ENCODE measurements at places on chromosomes 6 and 20. TPM values are rescaled to one million over a fixed set of nuclear protein-coding genes. Genes with fewer than 3 reads are reported as not detected.
A peak's percentile ranks its signal among the peaks of the same experiment; 100 is the strongest.

Gene PCK1
- total RNA-seq, result 0.59 TPM

Gene PRDM1
- total RNA-seq, result 2.1 TPM

Gene MTCH1
- 190 TPM for total RNA-seq

Gene PPIL6
- 1.7 TPM for total RNA-seq

Gene SMLR1
- total RNA-seq, result not detected

Gene NKX2-2
- not detected for total RNA-seq

Gene RUNX2
- 1.2 TPM for total RNA-seq

Gene YIPF3
- total RNA-seq, result 86.3 TPM

Gene FERMT1
- 1.8 TPM for total RNA-seq

Gene PARD6B
- 3.5 TPM for total RNA-seq

Gene CGA
- total RNA-seq, result not detected

Gene GNAS-AS1
- total RNA-seq, result 0.32 TPM

Gene SUMO4
- total RNA-seq, result not detected

GRCh38 chr6:114216789-114217467 lies 125.9 kb downstream of the HS3ST5 start:
- DNase-seq, result no peak

GRCh38 chr20:33861458-33861857 lies 50.3 kb downstream of the CHMP4B start:
- no peak for DNase-seq

DNA sequence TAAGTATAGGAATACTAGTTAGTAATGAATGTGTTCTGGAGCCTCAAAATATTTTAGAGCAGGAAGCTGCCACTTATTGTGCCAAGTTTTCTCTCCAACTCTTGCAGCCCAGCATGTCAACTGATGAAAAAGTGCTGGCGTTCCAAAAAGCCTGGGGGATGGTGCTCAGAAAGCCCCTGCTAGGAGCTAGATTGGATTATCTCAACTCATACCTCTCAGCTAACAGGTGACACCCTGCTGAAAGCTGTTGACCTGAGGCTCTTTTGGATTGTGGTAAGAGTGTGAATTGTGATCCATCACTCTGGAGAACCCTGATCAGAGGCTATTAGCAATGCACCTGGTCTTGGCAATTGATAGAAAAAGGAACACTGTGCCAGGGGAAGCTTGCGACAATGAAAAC lies 580.4 kb downstream of the EYS start:
- DNase-seq, result no peak

DNA sequence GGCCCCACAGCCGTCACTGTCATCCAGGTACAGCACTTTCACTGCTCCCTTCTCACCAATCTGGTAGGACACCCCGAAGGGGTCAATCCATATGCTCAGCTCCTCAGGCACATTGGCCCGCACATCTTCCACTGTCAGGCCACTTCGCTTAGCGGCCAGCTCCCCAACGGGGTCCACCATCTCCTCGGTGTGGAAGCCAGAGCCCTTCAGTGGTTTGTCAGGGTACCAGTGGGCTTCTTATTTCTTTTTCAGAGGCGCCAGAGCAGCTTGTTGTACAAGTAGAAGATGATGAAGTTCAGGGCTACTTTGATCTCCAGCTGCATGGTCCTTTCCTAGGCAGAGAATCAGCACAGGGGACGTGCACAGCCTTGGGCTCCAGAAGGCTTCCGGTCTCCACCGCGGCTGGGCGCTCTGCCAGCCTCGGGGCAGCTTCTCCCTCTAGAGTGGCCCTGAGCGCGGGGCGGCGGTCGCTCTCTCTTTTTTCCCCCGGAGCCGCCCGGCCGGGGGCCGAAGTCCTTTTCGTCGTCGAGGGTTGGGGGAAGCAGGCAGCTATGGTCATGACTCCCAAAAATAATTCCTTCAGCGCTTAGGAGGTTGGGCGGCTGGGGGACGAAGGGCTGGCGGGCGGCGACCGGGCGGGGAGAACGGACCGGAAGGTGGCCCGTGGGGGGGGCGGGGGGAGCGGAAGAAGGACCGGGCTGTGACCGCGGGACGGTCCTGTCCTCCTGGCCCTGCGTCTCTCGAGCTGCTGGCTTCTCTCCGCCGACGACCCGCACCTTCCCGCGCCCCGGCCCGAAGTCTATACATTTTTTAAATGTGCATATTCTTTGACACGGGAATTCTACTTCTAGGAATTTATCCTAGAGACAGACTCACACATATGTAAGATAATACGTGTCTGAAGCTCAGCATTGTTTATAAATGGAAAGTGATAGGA lies 6.5 kb upstream of the ZSCAN9 start:
- peak; percentile 85 for DNase-seq

GRCh38 chr6:44470115-44470464 lies 82.6 kb downstream of the CDC5L start:
- no peak for DNase-seq

DNA sequence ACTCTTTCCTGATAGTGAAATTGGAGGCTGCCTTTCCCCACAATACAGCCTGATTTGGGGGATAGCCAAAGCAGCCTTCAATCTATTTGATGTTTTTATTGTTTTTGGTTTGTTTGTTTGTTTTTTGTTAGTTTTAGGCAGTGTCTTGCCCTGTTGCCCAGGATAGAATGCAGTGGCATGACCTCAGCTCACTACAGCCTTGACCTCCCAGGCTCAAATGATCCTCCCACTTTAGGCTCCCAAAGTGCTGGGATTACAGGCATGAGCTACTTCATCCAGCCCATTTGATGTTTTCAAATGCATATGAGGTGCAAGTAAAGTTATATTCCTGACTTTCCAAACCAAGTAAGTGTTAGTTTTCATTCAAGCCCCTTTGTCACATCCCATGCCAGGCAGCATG lies 41.3 kb upstream of the SEC63 start:
- no peak for DNase-seq

DNA sequence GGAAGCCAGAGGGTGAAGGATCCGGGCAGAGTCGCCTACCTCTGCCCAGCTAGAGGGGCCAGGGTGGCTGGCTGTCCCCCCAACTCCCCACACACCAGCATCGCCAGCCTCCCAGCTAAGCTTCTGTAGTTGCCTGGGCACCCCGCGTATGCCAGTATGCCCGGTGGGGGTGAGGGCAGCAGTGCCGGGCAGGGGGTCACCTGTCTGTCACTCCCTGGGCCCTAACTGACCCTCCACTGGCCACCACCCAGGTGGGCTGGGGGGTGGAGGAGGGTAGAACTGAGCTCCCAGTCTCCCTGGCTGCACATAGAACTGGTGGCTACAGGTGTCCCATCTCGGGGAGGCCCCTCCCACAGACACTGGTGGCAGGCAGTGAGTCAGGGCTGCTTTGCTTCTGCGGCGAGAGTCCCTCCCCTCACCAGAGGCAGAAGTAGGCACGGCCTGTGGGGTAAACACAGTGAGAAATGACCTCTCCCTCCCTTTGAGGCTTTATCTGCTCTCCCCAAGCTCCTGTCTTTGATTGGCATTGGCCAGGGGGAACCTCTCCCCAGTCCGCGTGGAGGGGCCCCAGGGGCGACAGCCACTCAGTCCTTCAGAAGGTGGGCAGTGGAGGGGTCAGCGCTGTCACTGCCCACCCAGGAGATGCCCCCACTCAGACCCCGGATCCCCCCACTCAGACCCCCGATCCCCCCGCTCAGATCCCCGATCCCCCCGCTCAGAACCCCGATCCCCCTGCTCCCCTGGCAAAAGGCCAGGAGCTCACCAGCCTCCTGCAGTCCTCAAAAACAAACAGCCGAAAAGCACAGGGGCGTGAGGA lies 2.5 kb downstream of the NTSR1 start:
- peak; percentile 11 for DNase-seq

DNA sequence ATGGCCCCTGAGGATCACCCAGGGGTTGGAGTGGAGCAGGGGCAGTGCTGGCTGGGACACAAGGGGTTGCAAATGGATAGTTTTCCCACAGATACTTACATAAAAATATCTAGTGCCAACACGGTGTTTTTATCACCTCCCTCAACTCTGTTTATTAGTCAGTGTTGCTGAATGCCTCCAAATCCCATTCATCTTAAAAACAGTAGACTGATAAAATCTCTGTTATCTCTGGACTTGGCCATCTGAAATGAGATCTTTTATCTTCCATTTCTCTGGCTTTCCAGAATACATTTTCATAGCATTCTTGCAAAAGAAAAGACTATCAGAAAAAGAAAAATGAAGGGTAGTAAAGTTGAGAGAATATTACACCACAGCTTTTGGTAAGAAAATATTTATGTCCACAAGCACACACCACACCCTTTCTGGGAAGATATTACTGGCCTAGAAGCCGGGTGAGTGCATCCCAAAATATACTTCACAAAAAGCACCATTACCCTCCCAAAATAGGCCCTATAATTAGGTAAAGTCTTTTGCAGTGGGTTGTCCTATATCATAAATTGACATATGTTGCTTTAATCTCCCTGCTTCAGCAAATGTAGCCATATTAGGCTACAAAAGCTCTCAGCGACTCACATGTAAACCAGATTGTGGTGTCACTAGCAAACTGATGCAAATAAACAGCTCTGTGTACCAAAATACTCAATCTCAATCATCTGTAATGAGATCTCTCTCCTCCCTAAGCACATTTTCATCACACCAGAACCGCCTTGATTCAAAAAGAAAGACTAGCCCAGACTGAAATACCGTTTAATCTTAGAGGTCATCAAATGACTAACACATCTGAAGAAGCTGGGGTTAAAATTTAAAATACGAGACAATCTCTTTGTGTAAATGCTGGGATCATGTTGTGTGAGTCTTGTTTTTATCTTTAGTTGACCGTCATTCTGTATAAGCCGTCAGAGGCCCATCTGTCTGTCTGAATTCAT lies 96.7 kb downstream of the FYN start:
- DNase-seq, result no peak

GRCh38 chr6:131197716-131198115 lies 62.4 kb downstream of the AKAP7 start:
- no peak for DNase-seq

- DNase-seq, result no peak
These were observed 5.9 kb downstream of the HCRTR2 start for GRCh38 chr6:55180258-55180657.

DNA sequence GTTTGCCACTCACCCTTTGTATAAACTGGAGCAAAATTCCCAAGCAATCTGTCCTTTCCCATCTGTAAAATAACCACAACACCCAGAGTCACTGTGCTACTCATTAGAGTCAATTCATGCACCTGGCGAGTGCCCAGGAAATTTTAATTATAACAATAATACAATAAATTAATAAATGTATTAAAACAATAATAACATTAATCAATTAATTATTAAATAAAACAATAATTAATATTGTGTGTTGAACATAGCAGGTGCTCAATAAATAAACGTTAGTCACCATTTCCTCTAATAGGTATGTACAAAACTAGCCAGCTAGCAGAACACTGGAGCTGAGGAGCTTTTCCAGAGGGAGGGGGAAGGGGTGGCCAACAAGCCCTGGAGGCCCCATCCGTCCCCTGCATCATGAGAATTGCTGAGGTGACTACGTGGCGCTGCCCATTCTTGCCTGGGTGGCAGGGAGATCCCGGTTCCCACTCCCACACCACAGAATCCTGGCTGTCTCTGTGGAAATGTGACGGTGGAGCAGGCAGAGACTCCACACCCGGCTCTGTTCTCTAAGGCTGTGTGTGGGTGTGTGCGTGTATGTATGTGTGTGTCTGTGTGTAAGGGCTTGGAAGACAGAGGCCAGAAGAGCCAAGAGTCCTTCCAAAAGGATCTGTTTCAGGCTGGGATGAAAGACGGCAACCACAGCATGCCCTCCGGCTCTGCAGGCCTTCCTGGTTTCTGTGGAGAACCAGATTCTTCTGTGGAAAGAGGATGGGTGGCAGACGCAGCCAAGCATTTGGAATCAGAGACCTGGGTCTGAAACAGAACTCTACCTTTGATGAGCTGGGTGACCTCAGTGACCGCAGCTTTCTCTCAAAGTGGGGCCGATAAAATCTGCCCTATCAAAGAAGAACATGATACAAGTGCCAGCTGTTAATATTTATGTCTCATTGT lies 18.8 kb upstream of the EZR start:
- no peak for DNase-seq

DNA sequence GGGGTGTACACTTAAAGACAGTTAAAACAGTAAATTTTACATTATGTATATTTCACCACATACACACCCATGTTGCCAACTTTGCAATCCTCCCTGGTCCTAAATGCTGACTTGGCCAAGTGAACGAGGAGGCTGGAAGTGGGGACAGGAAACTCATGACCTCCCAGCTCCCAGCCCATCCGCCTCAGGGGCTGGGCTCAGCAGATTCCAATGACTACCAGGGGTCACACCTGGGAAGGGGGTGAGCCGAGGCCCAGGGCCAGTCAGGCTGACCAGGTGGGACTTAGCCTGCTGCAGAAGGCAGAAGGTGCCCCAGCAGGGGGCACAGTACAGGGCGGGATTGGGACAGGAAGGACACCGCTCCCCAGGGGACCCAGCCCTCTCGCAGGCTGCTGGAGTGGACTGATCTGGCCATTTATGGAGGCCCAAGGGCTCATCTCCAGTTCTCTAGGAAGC lies 2.4 kb downstream of the SIGLEC1 start:
- DNase-seq, result peak; percentile 40

DNA sequence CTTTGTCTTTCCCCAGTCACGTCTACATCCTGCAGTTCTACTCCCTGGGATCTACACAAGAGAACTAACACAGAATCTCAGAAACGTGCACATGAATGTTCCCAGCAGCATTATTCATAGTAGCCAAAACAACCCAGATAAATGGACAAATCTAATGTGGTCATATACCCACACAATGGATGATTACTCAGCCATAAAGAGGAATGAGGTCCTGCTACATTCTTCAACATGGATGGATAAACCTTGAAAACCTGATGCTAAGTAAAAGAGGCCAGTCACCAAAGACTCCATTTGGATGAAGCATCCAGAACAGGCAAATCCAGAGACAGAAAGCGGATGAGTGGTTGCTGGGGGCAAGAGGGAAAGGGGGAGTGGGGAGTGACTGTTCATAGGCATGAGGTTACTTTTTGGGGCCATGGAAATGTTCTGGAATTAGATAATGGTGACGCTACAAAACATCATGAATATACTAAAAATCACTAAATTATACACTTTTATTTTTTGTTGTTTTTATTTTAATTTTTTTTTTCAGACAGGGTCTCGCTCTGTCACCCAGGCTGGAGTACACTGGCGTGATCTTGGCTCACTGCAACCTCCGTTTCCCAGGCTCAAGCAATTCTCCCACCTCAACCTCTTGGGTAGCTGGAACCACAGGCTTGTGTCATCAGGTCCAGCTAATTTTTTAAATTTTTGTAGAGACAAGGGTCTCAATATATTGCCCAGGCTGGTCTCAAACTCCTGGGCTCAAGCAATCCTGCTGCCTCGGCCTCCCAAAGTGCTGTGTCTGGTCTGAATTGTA lies 50.8 kb upstream of the DSN1 start:
- no peak for DNase-seq
